ENCODE measurements at places on chromosomes 2 and 18. TPM values are rescaled to one million over a fixed set of nuclear protein-coding genes. Genes with fewer than 3 reads are reported as not detected.

The ST3GAL5 gene
- total RNA-seq = 13.4 TPM

The LYPD1 gene
- total RNA-seq = 1.9 TPM

The RNU2-63P gene
- total RNA-seq = not detected

The OTOS gene
- total RNA-seq = not detected

The INHBB gene
- total RNA-seq = 6.9 TPM
